ENCODE measurements at places on chromosomes 4 and X. TPM values are rescaled to one million over a fixed set of nuclear protein-coding genes. Genes with fewer than 3 reads are reported as not detected.

The RTL9 gene
- total RNA-seq, result 0.18 TPM

The GYPE gene
- 0.53 TPM for total RNA-seq

The TMEM35A gene
- total RNA-seq, result 2.7 TPM

The GYG2 gene
- total RNA-seq, result 8.1 TPM

The NSD2 gene
- total RNA-seq, result 49.6 TPM

The MAGEC2 gene
- total RNA-seq, result not detected

The P2RY4 gene
- total RNA-seq, result not detected
